ENCODE measurements at places on chromosomes 4 and X.

- no peak for DNase-seq
Measured at GRCh38 chr4:175954685-175955084, 111.0 kb upstream of the WDR17 start.

GRCh38 chr4:36420111-36420679 lies 138.8 kb downstream of the DTHD1 start:
- DNase-seq, result no peak

DNA sequence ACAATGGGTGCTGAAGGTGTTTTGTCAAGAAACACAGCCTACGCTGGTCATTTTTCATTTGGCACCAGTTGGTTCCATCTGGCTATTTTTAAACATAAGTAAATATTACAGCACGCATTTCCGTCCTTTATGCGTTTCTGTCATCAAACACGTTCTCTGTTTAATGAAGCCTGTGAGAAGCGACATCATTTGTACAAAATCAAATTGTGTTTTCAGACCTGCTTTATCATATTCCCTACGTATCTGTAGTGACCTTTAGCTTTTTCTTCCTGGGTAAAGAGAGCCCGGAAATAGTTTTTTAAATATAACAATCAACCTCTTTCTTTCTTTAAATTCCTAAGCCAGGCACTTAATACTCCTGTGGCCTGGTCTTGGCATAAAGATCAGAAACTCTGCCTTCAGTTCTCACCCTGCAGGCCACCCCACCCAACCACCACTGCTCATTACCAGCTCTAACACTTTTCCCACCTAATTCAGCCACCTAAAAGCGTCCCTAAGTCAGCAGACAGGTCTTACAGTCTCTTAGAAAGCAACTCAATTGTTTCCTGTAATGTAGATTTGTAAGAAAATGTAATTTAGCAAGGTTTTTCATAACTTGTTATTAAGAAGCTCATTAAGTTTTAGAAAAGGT lies 30.4 kb downstream of the ACSL1 start:
- DNase-seq, result no peak

GRCh38 chr4:102477657-102478056 lies 23.5 kb upstream of the NFKB1 start:
- no peak for DNase-seq

GRCh38 chr4:155959417-155959816 lies 5.8 kb upstream of the CTSO start:
- no peak for DNase-seq

- no peak for DNase-seq
Measured at GRCh38 chr4:91990726-91991125, 313.0 kb upstream of the GRID2 start.

GRCh38 chrX:68079961-68080360 lies 353.3 kb downstream of the OPHN1 start:
- no peak for DNase-seq

GRCh38 chr4:14168919-14169318 lies 541.4 kb upstream of the BOD1L1 start:
- DNase-seq, result no peak

GRCh38 chr4:2411786-2412510 lies 6.5 kb downstream of the ZFYVE28 start:
- no peak for DNase-seq
